SJSA1 (cell line): ENCODE measurements at places on chromosomes 11 and 22.
A peak's percentile ranks its signal among the peaks of the same experiment; 100 is the strongest.

GRCh38 chr11:128152796-128153696 is 434.3 kb downstream of the ETS1 start:
- DNase-seq, result no peak

DNA sequence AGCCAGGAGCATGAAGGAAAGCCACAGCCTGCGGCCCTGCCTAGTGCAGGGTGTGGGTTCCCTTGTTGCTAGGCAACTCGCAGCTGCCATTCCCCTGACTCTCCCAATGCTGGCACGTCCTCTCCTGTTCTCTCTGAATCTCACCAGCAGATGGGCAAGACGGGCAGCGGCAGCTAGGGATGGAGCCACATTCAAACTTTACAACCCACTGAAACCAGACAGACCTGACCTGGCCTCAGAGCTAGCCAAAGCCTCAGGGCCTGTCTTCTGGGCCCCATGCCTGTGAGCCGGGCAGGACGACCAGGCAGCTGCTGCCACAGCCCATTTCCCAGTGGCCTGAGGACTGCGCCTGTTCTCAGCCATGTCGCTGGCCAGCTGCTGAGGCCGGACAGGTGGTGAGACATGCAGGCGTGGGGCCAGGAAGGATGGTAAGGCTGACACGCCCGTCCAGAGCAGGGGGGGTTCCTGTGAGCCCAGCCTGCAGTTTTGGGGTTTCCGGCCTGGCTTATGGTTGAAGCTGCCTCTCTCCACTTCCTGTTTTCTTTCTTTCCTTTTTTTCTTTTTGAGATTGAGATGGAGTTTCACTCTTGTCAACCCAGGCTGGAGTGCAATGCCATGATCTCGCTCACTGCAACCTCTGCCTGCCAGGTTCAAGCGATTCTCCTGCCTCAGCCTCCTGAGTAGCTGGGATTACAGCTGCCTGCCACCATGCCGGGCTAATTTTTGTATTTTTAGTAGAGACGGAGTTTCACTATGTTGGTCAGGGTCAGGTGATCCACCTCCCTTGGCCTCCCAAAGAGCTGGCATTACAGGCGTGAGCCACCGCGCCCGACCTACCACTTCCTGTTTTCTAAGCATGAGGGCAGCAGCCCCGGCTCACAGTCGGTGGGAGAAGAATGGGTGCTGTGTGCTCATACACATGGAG is 4.1 kb downstream of the SUN2 start:
- no peak for DNase-seq

- DNase-seq, result peak; percentile 97
Measured at GRCh38 chr11:69380921-69381581, 87.1 kb downstream of the MYEOV start.

DNA sequence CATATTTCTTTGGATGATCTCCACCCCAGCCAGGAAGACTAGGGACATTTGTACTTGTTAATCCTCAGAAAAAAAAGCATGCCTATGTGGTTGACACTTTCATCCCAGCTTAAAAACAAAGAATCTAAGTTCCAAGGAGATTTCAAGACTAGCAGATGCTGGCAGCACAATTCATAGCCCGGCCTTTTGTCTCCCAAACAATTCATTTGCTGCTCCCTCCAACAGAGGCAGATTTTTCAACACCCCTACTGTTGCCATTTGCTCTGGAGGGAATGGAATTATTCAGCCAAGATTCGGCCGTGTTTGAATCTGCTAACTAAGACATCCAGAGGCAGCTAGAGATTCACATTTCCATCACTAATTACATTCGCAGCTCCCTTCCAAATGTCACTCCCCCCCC is 15.3 kb downstream of the P2RX3 start:
- DNase-seq, result no peak

DNA sequence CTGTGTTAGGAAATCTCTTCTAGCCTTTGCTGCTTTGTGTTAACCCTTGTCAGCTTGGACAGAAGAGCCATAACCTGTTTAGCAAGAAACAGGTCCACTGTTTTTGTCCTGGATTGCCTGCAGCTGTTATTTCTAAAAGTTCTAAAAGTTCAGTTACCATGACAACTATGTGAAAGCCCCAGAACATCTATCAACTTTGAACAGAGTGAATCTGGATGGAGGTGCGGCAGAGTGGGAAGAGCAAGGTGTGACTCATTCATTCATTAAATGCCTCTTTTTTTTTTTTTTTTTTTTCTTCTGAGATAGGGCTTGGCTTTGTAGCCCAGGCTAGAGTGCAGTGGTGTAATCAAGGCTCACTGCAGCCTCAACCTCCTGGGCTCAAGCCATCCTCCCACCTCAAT is 50.5 kb downstream of the RBX1 start:
- no peak for DNase-seq

DNA sequence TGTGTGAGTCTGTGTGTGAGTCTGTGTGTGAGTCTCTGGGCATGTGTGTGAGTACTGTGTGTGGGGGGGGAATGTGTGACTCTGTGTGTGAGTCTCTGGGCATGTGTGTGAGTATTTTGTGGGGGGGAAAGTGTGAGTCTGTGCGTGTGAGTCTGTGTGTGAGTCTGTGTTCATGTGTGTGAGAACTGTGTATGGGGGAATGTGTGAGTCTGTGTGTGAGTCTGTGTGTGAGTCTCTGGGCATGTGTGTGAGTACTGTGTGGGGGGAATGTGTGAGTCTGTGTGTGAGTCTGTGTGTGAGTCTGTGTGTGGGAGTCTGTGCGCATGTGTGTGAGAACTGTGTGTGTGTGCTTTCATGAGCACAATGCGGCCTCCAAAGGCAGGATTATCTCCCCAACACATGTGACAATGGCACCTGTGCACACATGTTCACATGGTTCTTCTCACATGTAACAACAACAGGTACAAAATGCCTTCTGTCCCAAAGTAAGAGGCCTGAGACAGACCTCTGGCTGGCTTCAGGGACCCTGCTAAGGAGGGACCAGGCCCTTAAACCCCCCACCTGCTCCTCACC is 1.6 kb downstream of the CD5 start:
- no peak for DNase-seq

DNA sequence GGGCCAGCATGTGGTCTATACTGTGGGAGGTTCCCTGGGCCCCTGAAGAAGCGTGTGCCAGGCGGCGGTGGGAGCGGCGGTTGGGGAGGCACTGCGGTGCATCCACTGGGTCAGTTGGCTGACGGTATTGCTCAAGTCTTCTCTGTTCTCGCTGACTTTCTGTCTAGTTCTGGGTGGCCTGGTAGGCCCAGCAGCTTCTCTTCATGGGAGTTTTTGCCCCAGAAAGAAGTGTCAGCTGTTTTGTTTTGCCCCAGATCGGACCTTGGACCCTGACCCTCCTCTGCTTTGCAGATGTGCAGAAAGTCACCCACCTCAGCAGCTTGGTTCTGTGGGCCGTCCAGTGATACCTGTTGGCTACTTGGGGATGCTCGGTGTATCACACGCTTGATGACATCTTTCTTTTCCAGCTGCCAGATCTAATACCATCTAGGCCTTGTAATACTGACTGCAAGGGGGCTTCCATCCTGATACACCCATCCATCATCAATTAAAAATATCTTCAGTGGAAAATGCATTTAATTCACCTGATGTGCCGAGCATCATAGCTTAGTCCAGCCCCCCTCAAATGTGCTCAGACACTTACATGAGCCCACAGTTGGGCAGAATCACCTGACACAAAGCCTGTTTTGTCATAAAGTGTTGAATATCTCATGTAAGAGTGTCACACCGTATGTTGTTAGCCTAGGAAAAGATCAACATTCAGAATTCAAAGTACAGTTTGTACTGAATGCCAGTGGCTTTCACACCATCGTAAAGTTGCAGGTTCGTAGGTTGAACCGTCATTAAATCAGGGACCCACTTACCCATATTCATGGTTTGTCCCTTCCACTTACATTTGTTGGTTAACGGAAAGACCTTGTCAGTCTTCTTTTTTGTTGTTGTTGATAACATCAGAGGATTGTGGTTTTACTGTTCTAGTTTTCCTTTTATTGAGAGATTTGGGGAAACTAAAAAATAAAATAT is 13.9 kb downstream of the ZBED4 start:
- no peak for DNase-seq

- DNase-seq, result no peak
Measured at GRCh38 chr11:85723088-85723487, 37.1 kb upstream of the CCDC89 start.

DNA sequence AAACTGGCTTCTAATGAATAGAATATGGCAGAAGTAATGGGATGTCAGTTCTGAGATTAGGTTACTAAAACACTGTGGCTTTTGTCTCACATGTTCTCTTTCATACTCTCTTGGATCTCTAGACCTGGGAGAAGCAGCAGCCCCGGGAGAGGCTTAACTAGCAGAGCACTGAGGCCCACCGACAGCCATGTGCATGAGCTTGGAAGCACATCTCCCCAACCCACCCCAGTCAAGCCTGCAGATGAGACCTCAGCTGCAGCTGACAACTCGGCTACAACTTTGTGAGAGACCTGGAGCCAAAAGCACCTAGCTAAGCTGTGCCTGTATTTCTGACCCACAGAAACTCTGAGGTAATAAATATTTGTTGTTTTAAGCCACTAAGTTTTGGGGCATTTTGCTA is 100.8 kb downstream of the TRIM29 start:
- DNase-seq, result no peak

DNA sequence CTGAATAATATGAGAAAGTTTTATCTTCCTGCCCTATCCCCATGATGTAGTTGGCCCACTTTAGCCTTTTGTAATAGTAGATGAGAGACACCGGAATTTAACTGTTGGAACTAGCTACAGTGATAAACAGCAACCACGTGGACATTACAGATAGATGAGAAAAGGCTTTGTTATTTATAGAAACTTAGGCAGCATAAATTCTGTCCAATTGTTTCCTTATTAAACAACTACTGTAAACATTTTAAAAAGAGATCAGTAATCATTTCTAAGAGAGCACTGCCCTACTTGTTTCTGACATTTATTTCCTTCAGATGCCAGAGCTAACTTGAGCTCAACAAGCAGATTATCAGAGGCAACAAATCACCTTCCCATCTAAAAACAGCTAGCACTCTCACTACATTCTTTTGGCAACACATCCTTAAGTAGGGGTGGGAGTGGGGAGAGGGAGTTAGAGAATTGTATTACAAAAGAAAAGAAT is 63.1 kb downstream of the SOX6 start:
- peak; percentile 34 for DNase-seq

- no peak for DNase-seq
Measured at GRCh38 chr11:48228761-48229160, 12.2 kb downstream of the OR4B1 start.
